ENCODE measurements at places on chromosomes 12 and 14.

DNA sequence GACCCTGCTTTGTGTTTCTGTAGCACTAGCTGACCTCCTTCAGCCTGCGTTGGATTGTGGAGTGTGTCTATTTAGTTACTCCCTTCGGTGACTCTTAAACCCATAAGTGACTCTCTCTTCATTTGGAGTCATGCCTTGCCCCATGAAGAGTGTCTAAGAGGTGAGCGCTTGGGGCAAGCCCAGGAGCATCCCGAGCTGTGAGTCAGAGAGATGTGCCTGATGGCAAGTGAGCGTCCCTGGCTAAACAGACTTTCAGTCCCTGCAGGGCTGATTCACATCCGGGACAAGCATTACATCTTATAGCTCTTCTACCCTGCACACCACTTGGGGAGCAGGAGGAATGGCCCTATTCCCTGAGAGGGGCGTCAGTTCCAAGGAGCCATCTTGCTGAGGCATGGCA, 24.3 kb upstream of the ATF1 start:
- no peak for DNase-seq

DNA sequence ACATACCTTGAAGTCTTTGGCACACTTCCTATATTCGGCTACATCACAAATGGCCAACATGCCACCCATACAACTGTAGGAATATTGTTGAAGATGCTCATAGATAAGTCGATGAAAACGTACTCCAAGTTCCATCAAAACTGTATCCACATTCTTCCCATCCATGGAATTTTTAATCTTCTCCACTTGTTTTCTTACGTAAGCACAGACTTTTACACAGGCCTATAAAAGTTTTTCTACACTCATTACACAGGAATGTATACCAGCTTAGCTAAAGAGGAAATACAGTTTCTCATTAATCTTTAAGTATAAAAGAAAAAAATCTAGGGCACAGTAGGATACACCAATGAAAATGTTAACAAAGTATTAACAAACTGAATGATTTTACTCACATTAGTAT, 59.1 kb downstream of the EXOC5 start:
- no peak for DNase-seq

DNA sequence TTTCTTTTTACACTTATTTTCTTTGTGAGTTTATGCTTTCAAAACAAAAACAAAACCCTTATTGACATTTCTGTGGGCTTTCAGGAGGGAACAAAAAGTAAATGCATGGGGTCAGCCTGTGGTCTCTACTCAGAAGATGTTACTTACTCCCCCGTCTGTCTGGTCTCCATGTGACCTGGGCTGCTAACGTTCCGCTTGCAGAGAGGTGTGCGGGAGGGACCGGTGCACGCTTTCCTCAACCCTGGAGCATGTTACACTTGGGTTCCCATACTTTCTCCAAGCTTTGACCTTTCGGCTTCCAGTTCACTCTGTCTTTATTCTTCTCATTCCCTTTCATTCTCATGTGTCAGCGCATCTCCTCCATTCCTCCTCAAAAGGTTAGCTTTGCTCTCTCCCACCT, 36.5 kb downstream of the ZC3H14 start:
- no peak for DNase-seq

DNA sequence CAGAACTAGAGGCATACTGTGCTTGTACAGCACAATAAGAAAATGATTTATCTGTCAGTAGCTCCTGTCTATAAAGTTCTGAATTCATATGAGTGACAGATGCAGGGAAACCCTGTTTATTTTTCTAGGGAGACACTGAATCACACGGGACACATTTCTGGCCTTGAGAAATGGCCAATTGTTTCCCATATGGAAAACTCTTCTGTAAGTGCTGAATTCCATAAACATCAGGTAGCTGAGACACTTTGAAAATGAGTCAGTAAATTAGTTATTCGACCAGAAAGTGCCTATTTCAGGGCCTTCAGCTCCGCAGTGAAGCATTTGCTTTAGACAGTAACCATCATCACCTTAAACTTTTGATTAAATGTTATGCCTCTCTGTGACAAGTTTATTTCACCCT, 184.4 kb downstream of the TMEM132D start:
- no peak for DNase-seq

GRCh38 chr12:107654873-107655272, 30.7 kb upstream of the PWP1 start:
- no peak for DNase-seq

DNA sequence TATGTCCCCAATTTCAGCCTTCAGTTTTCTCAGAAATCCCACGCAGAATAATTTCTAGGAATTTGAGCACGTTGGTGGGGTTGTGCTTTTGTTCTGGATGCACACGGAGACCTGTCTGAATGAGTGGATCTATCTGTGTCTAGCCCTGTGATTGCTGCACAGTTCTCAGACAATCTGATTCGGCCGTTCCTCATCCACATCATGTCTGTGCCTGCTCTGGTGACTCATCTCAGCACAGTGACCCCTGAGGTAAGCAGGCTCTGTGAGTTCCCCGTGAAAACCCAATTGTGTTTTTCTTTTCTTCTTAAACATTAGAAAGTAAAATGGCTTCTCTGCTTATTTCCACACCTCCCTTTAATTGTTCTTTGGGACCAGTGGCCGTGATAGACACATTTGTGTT, 20.2 kb downstream of the UBE3B start:
- no peak for DNase-seq

GRCh38 chr14:61706096-61706690, 10.9 kb downstream of the HIF1A start:
- DNase-seq: no peak

GRCh38 chr12:48807981-48808380, 10.3 kb upstream of the CACNB3 start:
- no peak for DNase-seq

DNA sequence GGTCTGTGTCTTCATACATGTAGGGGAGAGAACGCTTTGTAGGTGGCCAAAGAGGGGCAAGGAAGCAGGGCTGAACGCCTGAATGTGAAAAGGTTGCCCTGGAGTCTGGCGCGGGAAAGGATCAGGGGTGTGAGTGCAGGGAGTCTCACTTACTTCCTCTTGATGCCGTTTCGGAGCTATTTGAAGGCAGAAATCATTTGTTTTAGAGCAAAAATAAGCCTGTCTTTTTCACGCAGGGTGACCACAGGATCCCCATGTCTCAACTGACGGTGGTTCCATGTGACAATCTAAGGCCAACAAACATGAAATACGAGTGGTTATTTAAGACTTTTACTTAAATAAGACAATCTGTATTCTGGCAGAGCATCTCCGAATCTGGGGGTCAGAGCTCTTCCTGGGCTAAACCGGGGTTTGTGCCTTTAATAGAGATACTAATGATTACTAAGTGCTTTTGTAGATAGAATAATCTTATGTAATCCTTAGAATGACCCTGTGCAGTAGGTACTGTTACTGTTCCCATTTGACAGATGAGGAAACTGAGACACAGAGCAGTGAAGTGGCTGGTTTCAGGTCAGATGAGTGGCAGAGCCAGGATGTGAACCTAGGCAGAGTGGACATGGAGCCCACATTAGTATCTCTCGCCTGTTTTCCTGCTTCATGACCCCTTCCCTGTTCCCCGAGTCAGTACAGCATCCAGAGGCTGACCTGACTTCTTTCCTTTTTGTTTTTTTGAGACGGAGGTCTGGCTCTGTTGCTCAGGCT, 1.9 kb downstream of the BRI3BP start:
- no peak for DNase-seq

DNA sequence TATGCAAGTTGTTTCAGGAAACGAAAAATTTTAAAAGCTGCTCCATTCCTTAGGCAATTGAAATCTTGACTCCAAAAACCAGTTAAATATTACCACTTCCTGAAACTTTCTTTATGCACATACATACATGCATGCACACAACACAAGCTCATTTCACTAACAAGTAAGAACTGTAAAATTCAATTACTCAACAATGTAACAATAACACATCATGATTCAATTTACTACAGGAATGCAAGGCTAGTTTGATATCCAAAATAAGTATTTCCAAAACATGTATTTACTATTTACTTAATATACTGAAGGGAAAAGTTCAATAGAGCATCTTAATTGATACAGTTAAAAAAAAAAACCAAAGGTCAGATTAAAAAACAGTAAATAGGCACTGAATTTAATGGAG, 19.6 kb downstream of the NAP1L1 start:
- no peak for DNase-seq

- DNase-seq: no peak
These were observed 86.5 kb downstream of the DAAM1 start for GRCh38 chr14:59274991-59275391.

All from substantia nigra (tissue), 51 donors.